ENCODE measurements at places on chromosomes 6 and 20.

- no peak for DNase-seq
Observed at GRCh38 chr20:39190666-39191570, 228.8 kb downstream of the DHX35 start.

DNA sequence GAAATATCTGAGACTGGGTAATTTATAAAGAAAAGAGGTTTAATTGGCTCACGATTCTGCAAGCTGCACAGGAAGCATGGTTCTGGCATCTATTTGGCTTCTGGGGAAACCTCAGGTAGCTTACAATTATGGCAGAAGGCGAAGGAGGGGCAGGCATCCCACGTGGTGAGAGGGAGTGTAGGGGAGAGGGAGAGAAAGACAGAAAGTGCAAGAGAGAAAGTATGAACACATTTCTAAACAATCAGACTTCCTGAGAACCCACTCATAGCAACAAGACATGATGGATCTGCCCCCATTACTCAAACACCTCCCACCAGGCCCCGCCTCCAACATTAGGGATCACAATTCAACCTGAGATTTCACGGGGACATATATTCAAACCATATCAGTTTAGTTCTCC, 107.4 kb downstream of the PERP start:
- DNase-seq: no peak

GRCh38 chr20:5033566-5033965, 32.3 kb upstream of the SLC23A2 start:
- DNase-seq: no peak

GRCh38 chr6:90445533-90446108, 141.3 kb downstream of the MAP3K7 start:
- DNase-seq: no peak

- no peak for DNase-seq
Observed at GRCh38 chr6:84260196-84260595, 32.8 kb upstream of the CEP162 start.

- DNase-seq: peak; percentile 78
Observed at GRCh38 chr20:3786126-3786484, 435 bp downstream of the CENPB start.

DNA sequence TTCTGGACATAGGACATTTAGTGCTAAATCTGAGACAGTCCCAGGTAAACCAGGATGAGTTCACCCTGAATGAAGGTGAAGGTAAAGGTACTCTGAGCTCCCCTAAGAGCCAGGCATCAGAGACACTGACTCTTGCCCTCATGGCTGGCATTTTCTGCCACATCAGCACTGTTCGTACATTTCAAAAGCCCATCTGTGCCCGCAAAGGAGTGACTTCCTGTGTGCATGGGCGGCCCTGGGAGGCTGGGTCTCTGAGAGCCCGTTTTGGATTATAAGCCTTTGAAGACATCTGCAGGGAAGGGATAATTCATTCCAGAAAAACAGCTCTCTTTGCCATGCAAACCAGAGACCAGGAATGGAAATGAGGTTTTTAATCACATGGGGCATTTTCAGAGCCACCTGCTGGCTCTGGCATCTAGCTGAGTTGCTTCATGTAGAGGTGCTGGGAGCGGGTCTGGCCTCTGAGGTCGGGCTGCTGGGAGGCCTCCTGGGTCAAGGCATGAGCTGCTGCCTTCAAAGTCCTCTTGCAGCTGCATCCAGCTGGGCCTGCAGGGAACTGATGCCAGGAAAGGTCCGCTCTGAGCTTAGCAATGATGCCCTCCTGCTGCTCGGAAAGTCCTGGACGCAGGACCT, 348.3 kb downstream of the DHX35 start:
- DNase-seq: no peak

DNA sequence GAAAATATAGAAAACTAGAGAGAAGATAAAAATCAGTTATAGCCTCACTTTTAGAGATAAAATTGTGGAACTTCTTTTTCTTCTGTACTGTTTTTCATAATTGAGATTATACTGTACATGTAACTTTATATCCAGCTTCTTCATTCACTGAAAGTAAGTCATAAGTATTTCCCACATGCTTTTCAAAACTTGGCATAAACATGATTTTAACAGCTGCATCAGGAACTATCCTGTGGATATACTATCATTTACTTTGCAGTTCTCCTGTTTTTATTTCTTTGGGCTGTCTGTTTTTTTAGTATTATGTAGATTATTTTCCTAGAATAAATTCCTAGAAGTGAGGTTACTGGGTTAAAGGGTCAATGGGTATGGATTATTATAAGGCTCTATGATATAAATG, 14.8 kb downstream of the DSTN start:
- no peak for DNase-seq

GRCh38 chr20:6180531-6180930, 57.7 kb upstream of the FERMT1 start:
- peak; percentile 10 for DNase-seq

DNA sequence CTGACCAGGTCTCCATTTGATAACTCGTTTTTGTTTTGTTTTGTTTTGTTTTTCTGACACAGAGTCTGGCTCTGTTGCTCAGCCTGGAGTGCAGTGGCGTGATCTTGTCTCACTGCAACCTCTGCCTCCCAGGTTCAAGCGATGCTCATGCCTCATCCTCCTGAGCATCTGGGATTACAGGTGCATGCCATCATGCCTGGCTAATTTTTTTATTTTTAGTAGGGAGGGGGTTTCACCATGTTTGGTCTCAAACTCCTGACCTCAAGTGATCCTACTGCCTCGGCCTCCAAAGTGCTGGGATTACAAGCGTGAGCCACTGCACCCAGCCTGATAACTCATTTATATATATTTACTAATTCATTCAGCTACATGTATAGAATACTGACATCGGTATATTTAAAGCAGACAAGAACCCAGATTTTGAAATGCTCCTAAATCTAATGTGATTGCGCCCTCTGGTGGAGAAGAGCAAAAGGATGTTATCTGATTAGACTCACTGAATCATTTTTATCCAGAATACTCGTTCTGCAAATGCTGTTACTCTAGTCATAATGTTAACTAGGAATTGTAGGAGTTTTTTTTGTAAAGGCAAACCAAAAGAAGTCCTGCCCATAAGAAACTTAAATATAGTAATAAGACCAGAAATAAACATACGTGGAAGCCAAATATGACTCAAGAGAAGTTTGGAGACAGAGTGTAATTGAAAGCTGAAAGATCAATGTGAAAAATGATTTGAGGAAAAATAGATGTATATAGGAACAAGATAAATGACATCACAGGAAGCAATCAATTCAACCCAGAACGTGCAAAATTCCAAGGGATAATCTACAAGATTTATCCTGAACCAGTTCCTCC, 5.3 kb upstream of the COL12A1 start:
- peak; percentile 87 for DNase-seq

DNA sequence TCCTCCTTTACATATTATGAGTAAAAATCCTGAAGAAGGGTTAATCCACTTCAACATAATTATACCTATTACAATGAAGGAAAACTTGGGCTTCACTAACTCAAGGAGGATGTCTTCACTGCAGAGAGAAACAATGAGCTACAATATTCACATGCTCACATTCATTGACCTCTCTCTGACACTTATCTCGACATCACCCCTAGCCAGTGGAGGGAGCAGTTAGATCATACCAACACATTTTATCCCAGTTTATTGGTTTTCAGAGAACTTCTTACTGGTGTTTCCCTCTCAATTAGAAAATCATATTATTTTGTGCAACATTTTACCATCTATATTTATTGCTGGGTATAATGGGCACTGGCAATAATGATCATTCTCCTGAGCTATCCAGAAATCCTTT, 646.5 kb downstream of the TENT5A start:
- peak; percentile 29 for DNase-seq

- DNase-seq: peak; percentile 93
Observed at GRCh38 chr6:34791701-34792604, at the start of gene BLTP3A. TSS of gene BLTP3A (plus strand) at chr6:34792083. CDS start at chr6:34792251, 168 bp downstream.

DNA sequence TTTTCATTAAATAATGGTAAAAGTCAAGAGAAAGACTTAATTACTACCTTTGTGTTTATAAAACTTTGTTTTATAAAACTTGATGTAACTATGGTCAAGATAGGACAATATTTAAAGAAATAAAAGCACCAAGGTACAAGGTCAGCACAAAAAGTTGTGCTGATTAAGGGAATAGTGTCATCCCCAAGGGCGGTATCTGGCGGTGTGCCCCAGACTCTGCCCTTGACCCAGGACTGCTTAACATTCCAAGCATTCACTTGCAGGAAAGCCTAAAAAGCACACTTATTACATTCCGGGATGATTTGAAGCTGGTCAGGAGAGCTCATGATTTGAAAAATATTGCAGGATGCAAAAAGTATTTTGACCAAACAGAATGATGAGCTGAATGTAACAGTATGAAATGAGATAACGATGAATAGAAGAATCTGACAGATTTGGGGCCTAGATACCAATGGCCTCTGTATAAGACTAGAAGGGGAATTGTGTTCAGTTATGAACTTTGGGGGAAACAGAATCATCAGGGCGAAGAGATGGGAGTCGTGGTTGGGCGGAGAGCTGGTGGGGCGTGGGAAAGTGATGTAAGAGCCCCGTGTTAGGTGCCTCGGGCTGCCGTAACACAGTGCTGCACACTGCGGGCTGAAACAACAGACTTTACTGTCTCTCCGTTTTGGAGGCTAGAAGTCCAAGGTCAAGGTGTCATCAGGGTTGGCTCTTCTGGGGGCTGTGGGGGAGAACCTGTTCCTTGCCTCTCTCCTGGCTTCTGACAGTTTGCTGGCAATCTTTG, 77.2 kb downstream of the CDC5L start:
- no peak for DNase-seq

- no peak for DNase-seq
Observed at GRCh38 chr6:66226109-66226508, 519.1 kb upstream of the EYS start.

- no peak for DNase-seq
Observed at GRCh38 chr6:111129013-111129412, 41.7 kb downstream of the SLC16A10 start.

DNA sequence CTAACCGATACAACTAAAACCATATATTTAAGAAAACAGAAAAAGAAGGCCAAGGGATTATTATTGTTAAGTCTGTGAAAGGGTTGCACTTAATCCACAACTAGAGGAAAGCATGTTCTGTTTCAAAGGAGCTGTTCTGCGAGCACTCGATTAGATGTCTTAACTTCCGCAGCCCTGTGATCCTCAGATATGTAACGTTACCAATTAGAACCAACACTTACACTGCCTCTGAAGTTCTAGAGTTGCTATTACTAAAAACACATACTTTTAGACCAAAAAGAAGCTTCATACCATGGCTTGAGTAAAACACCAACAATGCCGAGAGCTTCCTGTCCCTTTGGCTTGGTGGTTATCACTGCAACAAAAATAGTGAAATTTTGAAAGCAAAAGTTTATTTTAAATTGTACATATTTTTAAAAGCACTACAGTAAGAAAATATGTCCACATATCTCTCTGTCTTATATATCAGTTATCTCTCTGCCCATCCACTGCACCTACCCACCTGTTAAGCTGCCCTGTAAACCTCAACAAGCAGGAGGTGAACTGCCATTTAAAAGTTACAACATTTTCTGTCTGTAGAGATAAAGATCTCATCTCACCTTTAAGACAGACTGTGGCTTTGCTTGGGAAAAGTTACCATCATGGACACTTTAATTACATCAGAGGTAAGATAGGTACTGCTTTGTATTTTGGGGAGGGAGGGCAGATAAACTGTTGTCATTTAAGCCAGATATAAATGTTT, 7.1 kb upstream of the DUSP22 start:
- peak; percentile 55 for DNase-seq

Data from hematopoietic multipotent progenitor cell treated with erythropoietin and hydrocortisone succinate and interleukin-3 and kit ligand, for 4 days (in vitro differentiated cells).